ENCODE measurements at places on chromosomes 4 and X.

DNA sequence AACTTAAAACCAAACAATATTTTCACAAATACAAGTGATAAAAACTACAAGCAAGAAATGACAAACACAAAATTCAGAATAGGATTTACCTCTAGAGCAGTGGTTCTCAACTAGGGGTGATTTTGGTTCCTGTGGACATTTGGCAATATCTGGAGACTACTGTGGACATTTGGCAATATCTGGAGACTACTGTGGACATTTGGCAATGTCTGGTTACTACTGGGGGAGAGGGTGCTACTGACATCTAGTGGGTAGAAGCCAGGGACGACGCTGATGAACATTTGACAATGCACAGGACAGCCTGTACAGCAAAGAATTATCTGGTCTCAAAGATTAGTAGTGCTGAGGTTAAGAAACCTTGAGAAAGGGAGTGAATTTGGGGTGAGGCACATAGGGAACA lies 169.8 kb downstream of the CLCN4 start:
- no peak for DNase-seq

DNA sequence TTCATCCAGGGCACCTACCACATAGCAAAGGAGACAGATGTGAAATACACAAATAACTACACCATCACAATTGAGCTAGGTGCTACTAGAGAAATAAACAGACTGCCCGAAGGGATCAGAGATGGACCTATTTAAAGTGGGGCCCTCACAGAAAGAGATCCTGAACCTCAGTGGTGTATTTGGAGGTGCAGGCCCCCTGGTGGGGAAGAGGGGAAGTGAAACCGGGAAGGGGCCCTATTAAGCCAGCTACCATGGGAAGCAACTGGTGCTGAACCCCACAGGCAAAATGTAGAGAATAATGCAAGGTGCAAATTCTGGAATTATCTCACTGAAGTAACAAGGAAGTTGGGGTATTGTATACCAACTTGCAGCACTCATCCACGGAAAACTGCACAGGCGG lies 78.6 kb upstream of the FAM9A start:
- no peak for DNase-seq

- DNase-seq, result no peak
Observed at GRCh38 chrX:136210243-136210642, 41.0 kb downstream of the MAP7D3 start.

DNA sequence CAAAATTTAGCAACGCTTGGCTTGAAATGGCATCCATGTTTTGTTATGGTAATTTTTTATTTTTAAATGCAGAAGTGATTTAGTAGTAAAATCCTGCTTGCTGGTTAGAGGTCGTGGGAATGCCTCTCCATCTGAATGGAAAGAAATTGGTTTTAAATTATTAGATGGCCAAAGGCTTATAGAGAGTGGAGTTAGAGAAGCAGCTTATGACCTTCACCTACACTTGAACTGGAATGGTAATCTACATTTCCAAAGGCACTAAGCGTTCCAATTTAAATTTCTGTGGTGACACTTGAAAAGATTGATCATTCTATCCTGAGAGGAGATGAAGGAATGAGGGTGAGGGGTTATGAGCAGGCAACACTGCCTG lies 280.7 kb downstream of the RAPGEF2 start:
- no peak for DNase-seq

DNA sequence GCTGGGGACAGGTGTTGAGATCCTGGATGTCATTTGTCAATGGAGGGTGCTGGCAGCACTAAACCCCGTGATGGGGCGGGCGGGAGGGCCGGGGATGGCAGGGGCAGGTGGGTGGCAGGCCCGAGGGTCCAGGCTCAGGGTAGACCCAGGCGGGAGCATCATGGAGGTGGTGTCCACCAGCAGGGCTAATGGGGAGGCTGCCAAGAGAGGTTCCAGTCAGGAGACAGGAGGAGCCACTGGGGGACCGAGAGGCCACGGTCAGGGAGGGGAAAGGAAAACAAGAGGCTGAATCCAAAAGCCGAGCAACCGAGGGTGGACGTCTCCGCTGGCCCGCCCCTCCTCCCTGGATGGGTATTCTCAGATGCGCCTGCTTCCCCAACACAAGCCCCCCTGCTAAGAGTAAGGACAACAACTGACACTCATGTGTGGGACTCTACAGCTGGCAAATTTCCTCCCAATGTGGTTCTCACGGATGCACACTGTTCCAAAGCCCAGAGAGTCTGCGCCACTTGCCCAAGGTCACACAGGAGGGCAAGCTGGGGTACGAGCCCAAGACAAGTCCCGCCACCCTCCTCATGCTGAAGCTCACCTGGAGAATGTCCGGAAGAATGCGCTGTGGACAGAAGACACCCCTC lies 132.0 kb downstream of the CPZ start:
- DNase-seq, result no peak

- no peak for DNase-seq
Observed at GRCh38 chr4:119211867-119212233, 663 bp upstream of the USP53 start.

DNA sequence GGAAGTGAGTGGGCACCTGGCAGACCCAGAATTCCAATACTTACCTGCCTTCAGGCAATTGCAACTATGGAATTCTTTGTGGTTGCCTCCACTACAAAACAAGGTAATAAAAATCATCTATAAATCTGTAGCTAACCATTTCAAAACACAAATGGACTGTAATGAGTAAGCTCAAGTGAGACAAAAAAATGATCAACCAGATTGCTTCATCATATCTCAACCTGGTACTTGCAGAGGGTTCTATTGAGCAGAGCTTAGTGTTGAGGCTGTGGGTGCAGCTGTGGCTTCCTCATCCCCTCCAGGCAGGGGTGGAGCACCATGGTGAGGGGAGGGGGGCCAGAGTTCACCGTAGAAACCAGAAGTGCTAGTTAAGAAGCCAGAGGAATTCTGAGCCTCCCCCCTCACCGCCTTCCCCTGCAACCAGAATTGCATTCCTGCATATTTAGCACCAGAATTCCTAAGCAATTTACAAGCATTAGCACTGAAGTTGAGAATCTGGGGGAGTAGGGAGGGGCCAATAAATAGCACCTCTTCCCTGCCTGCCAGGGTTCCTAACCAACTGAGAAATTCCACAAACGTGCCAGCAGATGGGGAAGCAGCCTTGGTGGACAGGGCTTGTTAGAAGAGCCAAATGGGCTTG lies 11.5 kb downstream of the CTAG1A start:
- no peak for DNase-seq

DNA sequence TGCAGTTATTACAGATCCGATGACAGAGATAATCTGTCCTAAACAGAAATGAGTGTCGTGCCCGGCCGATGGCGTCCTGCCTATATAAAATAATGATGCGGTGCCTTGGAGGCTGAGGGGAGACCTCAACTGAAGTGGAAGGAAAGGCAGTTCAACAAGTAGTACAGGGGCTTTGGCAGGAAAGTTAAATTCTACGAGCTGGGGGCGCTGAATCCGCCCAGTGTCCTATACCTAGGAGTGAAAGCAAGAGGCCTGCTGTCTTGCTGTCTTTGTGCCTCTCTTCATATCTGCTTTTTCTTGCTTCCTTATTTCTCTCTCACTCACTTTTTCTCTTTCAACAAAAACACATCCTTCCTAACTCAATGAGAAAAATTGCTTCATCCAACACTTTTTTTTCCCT lies 82.2 kb upstream of the PRPS2 start:
- no peak for DNase-seq

GRCh38 chr4:4838051-4838935 lies 21.2 kb upstream of the MSX1 start:
- no peak for DNase-seq

GRCh38 chr4:108926061-108926460 lies 163.2 kb upstream of the ETNPPL start:
- DNase-seq, result no peak

DNA sequence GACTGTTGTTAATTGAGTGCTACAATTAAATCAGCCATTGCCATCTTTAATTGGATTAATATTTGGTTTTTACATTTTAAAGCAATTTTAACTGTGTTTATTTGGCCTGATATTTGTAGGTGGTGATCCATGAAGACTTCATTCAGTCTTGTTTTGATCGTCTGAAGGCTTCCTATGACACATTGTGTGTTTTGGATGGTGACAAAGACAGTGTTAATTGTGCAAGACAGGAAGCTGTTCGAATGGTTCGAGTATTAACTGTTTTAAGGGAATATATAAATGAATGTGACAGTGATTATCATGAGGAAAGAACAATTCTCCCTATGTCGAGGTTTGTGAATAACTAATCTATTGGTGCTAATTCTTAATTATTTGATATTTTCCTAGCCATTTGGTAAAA lies 82.6 kb downstream of the USP9X start:
- no peak for DNase-seq

DNA sequence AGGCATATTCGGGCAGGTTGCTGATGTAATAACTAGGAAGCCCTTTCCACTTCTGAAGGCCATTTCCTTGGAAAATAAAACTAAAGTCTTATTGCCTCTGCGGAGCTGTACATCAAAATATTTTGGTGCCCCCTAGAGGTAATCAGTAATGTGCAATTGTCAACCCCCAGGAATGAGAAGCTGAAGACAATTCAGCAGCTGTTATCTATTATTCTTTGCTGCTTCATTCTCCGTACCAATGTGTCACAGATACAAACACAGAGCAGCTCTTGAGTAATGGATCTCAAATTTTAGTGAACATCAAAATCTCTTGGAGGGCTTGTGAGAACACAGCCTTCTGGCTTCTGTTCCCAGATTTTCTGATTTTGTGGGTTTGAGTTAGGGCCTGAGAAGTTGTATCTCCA lies 3.5 kb upstream of the SLIT2 start:
- no peak for DNase-seq

- no peak for DNase-seq
Observed at GRCh38 chr4:17957688-17958087, 63.9 kb downstream of the LCORL start.

- DNase-seq, result no peak
Observed at GRCh38 chr4:167774646-167775045, 317.7 kb upstream of the ANXA10 start.

DNA sequence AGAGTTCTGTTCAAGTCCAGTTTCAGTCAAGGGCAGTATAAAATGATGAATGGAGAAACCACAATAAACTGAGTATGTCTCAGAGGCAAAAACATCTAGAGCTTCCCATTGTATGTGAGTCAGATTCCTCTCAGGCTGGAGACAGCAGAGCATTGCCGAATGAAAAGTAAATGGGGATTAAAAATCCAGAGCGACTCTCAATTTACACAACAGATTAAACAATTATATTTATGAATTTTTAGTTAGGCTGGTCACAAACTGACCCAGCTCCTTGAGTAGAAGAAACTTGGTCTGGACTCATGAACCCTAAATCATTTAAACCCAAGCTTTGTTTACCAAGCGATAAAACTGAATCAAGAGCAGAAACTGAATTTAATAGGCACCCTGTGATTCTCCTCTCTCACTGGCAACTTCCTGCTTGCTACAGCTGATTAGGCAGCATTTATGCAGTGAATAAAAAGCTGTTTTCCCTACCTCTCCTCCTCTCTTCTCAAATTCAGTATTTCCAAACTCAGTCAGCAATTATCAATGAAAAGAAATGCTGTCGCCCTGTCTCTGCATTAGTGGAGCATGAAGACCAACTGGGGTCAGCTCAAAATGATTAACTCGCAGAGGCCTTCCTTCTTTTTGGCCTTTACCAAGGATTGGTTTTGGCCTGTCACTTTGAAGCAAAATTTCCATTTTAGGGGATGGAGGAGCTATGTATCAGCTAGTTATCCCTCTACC lies 568.0 kb downstream of the PDHA2 start:
- DNase-seq, result no peak

DNA sequence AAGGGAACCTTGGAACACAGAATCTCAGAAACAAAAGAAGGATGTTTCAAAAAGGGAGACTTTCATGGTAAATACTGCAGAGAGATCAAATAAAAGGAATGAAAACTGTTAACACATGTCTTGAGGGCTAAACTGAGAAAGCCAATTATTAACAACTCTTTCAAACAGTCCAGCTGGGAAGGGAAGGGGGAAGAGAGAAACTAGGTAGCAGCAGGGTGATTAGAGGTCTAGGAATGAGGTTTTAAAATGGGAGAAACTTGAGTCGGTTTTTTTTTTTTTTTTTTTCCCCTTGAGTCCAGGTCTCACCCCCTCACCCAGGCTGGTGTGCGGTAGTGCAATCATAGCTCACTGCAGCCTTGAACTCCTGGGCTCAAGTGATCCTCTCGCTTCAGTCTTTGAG lies 4.3 kb downstream of the BCLAF3 start:
- no peak for DNase-seq

GRCh38 chrX:37896511-37896890 lies 49.1 kb upstream of the DYNLT3 start:
- no peak for DNase-seq

GRCh38 chr4:155403886-155404285 lies 27.1 kb upstream of the MAP9 start:
- DNase-seq, result no peak

- DNase-seq, result no peak
Observed at GRCh38 chr4:26061248-26061986, 147.4 kb downstream of the SMIM20 start.

DNA sequence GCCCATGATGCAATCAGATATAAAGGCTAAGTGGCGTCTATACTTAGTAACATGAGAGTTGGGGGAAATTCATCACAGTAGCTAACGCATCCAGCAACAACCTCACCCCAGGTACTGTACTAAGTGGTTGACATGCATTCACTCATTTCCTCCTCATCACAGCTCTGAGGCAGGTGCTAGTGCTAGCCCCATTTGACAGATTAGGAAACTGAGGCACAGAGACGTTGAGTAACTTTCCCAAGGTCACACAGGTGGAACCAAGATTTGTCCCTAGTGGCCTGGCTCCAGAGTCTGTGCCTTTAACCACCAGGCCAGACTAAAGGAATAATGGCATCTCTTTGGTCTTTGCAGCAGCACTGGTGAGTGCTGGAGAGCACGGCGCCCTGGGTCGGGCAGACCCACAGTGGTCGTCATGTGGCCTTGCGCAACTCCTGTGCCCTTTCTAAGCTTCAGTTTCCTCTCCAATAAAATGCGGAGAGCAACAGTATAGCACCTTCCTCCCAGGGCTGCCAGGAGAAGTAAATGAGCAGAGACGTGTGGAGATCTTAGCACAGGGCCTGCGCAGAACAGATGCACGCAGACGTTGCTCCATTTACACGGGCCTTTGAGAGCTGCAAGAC lies 186.4 kb downstream of the BCOR start:
- DNase-seq, result no peak

- DNase-seq, result no peak
Observed at GRCh38 chrX:100911731-100912130, 17.0 kb downstream of the XKRX start.

- no peak for DNase-seq
Observed at GRCh38 chrX:72115380-72115779, 16.3 kb downstream of the RTL5 start.

Data from activated CD8-positive, alpha-beta memory T cell treated with anti-CD3 and anti-CD28 coated beads for 1 hour (primary cell).